ENCODE measurements at places on chromosomes 1 and 21.

DNA sequence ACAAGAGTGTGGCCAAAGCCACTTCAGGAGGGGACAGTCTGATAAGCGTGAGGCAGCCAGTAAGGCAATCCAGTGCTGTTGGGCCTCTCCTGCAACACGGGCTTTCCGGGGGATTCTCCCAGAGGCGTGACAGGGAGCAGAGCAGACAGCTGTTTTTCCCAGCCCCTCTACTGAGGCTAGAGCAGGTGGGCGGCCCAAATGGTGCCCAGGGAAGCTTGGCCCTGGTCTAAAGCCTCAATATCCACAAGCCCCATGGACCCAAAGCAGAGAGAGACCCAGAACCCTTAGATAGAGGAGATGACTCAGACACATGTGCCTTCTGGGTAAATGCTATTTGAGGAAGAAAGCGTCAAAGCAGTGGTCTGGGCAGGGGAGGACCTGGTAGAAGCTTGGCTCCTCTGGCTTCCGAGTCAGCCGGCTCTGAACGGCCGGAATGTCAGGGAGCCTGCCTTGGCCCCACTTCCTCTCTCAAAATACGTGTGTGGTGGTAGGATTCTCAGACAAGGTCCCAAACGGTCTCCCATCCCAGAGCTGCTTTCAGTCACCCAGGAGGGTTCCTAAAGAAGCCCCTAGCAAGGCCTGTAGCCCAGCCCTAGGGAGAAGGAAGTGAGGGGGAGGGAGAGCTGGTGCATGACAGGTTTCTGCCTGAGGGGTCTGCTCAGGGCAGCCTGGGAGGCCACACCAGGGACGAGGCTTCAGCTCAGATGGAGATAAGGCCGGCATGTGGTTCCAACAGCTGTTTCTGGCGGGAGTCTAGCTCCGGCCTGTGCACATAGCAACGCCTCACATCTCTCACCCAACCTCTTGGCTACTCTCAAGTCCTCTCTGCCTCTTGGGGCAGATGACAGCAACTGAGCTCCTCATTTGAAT lies 28.8 kb downstream of the PIK3C2B start:
- DNase-seq = no peak

GRCh38 chr1:224828691-224829090 lies 100.8 kb upstream of the DNAH14 start:
- DNase-seq = no peak

DNA sequence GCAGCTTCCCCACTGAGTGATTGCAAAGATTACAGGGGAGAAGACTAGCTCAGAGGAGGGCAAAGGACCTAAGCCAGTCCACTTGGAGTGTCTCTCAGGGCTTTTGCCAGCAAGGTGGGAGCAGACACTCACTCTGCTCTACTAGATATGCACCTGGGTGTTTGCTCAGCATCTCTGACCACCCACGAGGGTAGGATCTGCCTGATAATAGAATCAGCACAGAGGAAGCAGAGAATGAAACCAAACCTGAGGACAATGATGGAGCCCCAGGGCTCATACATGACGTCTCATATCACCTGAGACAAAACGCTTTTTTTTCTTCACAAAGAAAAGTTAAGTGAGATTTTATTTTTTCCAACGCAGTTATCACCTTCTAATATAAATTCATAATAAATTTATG lies 79.4 kb downstream of the RRAGC start:
- DNase-seq = no peak

DNA sequence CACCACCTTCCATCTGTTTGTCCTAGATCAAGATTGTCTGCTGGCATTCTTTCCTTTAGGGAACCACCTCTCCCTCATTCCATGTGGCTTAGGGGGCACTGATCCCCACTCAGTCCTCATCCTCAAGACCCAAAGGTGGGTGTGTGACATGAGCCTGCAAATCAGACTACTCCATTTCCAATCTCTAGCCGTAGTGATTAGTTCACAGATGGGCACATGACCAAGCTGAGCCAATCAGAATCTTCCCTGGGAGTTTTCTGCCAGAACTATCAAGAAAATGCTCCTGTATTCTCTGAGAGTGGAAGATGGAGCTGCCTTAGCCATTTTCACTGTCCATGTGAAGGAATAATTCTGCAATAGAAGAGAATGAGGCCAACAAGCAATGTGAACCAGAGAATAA lies 19.3 kb upstream of the PTPRF start:
- DNase-seq = no peak

- no peak for DNase-seq
Observed at GRCh38 chr1:71721532-71721931, 560.8 kb downstream of the NEGR1 start.

DNA sequence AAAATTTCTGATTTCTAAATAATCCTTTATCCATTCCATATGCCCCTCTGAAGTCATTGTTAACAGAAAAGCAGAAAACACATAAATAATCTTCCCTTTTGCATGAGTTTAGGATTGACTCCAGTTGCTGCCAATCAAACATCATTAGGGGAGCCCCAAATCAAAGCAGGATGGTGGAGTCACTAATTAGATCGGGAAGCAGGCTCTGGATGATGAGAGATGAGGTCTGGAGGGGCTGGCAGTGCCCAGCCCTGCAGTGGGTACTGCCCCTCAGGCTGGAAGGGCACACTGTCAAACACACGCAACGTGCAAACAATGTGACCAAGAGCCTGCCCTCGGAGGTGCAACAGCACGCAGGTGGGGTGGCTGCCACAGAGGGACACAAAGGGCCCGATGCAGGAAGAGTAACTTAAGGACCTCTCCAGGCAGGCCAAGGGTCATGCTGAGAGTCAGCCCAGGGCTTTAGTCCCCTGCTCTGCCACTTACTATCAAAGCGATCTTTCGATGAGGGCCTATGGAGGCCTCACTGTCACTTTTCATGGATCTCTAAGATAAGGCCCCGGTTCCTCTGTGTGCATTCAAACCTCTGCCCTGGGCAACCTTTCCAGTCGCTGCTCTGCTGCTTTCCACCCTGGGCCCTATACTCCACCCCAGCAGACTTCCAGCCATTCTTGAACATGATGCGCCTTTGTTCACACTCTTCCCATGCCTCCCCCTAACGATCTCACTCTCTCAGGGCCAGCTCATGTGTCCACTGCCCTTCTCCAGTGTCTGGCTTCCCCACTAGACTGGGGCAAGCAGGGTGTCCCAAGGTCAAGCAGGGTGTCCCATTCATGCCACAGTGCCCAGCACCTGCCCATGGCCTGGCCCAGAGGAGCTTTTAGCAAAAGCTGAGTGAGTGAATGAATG lies 98.9 kb downstream of the DMRTB1 start:
- DNase-seq = no peak

GRCh38 chr1:217139513-217139912 lies 416.3 kb upstream of the ESRRG start:
- no peak for DNase-seq

DNA sequence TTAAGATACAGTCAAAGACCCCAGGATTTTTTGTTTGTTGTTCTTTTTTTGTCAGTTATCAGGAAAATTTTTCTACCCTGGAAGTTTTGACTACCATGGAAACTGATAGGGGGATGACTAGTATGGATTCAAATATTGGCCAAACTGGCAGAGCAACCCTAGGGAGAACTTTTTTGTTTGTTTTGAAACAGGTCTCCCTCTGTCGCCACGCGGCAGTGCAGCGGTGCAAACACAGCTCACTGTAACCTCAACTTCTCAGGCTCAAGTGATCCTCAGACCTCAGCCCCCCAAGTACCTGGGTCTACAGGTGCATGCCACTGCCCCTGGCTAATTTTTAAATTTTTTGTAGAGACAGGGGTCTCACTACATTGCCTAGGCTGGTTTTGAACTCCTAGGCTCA lies 46.6 kb downstream of the TOR3A start:
- DNase-seq = no peak

DNA sequence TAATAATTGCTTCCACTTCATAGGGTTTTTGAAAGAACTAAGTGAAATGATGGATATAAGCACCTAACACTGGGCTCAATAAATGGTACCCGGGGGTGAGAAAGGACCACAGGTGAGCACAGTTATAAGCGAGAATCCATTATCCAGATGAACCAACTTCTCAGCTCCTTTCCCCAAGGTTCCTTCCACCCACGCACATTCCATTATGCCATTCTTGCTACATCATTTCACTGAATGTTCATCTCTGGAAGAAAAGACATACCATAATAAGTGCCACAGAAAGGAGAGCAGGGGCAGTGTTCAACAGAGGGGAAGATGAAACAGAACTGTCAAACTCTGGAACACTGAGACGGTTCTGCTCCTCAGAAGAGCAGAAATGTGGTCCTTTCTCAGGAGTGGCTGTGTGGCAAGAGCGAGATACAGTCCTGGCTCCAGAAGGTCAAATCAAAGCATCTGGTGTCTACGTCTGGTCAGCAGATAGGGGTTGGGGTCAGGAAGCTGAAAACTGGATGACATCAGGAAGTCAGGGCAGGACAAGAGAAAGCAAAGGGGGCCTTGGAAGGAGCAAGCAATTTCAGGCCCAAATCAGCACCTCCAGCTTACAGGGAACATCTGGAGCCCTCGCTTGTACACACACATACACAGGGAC lies 255.4 kb upstream of the TMEM51 start:
- no peak for DNase-seq

DNA sequence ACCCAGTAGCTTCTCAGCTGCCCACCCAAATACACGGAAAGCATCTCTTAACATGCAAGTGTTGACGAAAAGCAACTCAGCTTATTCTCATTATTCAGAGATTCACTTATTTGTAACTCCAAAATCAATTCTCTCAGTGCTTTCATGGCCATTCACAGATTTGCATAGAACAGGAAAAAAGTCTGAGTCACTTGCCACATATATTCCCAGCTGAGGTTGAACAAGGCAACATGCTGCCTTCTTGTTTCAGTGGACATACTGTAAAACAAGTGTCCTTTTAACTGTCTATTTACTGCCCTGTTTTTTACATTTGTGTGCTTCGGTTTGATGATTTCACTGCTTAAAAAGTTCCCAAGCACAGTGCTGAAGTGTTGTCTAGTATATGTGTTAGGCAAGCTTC lies 273.0 kb downstream of the LTN1 start:
- no peak for DNase-seq

DNA sequence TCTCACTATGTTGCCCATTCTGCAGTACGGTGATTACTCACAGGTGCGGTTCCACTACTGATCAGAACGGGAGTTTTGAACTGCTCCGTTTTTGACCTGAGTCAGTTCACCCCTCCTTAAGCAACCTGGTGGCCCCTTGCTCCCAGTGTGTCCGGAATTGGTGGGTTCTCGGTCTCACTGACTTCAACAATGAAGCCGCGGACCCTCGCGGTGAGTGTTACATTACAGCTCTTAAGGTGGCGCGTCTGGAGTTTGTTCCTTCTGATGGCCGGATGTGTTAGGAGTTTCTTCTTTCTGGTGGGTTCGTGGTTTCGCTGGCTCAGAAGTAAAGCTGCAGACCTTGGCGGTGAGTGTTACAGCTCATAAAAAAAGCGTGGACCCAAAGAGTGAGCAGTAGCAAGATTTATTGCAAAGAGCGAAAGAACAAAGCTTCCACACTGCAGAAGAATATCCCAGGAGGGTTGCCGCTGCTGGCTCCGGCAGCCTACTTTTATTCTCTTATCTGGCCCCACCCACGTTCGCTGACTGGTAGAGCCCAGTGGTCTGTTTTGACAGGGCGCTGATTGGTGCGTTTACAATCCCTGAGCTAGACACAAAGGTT lies 17.6 kb upstream of the PARP1 start:
- DNase-seq = no peak

DNA sequence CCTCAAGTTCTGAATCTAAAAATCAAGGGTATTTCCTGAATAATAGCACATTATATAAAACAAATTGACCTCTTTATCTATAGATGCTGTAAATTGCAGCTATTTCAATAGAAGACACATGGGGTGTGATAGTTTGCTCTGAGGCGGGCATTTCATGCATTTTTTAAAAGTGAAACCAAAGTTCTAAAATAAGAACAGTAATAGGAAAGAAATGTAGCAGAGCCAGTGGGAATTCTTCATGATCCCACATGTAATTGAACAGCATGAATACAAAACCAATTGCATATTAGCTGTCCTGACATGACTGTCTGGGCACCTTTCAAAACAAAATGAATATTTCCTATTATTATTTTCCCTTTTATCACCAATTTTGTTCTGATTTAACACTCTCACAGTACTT lies 85.0 kb downstream of the RGS21 start:
- no peak for DNase-seq

GRCh38 chr1:204384636-204385352 lies 25.1 kb upstream of the PLEKHA6 start:
- DNase-seq = no peak

- DNase-seq = no peak
Observed at GRCh38 chr1:192630521-192631287, 5.2 kb upstream of the RGS13 start.

DNA sequence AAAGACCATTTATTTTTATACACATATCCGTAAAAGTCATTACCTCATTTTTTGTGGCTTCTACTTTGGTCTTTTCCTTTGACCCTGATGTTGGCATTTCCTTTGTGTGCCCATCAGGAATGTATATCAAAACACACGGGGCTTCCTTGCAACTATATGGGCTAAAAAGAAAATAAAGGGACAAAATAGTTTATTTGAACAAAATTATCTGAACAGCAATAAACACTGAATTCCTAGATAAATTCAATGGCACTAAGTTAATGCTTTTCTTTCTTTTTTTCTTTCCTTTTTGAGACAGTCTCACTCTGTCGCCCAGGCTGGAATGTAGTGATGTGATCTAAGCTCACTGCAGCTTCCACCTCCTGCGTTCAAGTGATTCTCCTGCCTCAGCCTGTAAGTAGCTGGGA lies 45.2 kb downstream of the EPRS1 start:
- DNase-seq = no peak

- DNase-seq = no peak
Observed at GRCh38 chr1:173042806-173043205, 7.9 kb downstream of the TNFSF18 start.

DNA sequence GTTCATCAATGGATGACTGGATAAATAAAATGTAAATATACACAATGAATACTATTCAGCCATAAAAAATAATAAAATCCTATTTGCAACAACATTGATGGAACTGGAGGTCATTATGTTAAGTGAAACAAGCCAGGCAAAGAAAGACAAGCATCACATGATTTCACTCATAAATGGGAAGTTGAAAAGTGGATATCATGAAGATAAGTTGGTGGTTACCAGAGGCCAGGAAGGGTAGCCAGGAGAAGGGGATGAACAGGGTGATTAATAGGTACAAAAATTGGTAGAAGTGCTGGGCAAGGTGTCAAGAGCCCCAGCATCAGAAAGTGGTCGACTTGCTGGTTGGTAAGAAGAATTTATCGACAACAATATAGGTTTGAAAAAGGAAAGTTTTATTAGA lies 1.3 kb upstream of the PARK7 start:
- DNase-seq = no peak

GRCh38 chr1:100995198-100995988 lies 30.2 kb downstream of the DPH5 start:
- DNase-seq = no peak

DNA sequence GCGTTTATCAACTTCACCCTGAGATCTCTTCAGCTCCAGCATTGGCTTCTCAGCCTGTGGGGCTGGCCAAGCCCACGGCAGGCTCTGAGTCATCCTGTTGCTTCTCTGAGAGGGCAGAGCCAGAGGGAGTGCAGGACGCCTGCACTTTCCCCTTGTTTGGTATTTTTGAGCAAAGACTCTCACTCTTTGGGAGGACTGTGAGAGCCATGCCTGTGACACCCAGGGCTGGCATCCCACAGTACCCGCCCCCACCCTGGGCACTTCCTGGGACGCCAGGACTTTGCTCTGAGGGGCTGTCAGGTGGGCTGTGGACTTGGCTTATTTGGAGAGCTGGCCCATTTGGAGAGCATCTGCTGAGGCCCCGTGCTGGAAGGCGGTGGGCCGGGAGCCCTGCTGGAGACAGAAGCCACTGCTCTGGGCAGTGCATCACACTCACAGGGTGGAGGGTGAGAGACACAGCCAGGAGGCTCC lies 37.4 kb downstream of the VANGL1 start:
- DNase-seq = no peak

GRCh38 chr1:34663031-34663430 lies 91.8 kb upstream of the GJB5 start:
- DNase-seq = no peak

- no peak for DNase-seq
Observed at GRCh38 chr1:228416217-228416933, at the start of gene TRIM17. Gene TRIM17, minus strand, starts transcription at chr1:228416861. Its CDS starts 1,789 bp downstream, at chr1:228415072.
